ENCODE measurements at places on chromosomes 4 and X. TPM values are rescaled to one million over a fixed set of nuclear protein-coding genes. Genes with fewer than 3 reads are reported as not detected.
A peak's percentile ranks its signal among the peaks of the same experiment; 100 is the strongest.

GRCh38 chrX:49155900-49156837, 6.4 kb upstream of the MAGIX start:
- peak; percentile 88 for DNase-seq

- DNase-seq = no peak
Measured at GRCh38 chrX:151019856-151020255, 36.7 kb downstream of the HMGB3 start.

- no peak for DNase-seq
Measured at GRCh38 chr4:48506716-48507115, 16.7 kb downstream of the ZAR1 start.

HS6ST2 gene
- total RNA-seq = not detected

GSX2 gene
- not detected for total RNA-seq

GRCh38 chr4:111812114-111812513, 333.1 kb upstream of the FAM241A start:
- no peak for DNase-seq

- no peak for DNase-seq
Measured at GRCh38 chrX:106168107-106168506, at the start of gene PWWP3B. Gene PWWP3B (plus strand): TSS chrX:106168305. CDS start chrX:106205433, 37,128 bp downstream.

- no peak for DNase-seq
Measured at GRCh38 chr4:152610131-152610530, 69.7 kb downstream of the TMEM154 start.

DNA sequence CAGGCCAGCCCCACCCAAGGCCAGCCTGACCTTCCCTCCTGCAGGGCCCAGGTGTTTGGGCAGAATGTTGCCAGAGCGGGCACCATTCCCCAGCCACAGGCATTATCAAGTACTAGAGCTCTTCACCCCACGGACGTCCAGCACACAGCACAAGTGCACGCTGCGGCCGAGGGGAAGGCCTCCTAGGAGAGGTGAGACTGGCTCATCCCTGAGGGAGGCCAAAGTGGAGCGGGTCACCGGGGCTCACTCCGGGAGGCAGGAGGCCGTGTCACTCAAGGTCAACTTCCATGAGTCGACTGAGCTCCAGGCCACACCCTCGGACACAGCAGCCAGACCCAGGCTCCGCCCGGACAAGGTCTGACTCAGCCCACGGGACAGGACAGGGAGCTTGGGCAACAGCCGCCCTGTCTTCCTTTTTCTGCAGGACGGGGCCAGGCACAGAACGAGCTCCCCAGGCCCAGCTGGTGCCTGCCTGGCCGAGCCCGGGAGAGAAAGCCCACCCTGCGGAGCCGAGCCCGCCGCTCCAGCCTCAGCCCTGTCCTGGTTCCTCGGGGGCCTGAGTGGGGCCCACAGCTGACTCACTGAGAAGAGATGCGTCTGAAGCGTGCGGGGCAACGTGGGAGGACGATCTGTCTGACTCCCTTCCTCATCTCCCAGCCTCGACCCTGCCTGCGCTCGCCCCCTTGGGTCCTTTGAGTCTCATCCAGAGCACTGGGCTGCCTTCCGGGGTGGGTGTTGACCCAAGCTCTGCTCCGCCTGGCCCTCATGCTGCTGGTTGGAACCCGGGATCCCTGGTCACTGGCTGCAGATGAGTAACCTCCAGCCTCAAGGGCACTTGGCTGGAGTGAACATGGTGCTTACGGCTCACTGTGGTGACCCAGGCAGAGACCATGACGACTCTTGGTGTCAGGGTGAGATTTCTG, 1.6 kb downstream of the SLC49A3 start:
- no peak for DNase-seq

DNA sequence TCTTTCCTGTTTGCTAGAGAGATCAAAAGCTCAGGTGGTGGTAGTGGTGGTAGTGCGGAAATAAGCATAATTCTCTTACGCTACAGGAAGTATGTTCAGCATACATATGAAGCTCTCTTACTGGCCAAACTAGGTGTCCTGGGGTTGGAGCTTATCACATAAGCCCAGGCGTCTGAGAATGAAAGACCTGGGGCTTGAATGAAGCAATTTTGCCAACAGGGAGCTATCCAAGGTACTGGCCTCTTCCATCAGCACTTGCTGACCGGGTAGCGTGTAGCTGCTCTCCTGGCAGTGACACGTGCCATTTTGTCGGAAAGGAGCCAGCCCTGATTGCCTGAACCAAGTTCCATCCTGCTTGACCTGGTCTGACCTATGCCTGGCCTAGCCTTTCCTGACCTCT, 65.9 kb upstream of the HPF1 start:
- DNase-seq = peak; percentile 53

AREG gene
- 53.2 TPM for total RNA-seq

DNA sequence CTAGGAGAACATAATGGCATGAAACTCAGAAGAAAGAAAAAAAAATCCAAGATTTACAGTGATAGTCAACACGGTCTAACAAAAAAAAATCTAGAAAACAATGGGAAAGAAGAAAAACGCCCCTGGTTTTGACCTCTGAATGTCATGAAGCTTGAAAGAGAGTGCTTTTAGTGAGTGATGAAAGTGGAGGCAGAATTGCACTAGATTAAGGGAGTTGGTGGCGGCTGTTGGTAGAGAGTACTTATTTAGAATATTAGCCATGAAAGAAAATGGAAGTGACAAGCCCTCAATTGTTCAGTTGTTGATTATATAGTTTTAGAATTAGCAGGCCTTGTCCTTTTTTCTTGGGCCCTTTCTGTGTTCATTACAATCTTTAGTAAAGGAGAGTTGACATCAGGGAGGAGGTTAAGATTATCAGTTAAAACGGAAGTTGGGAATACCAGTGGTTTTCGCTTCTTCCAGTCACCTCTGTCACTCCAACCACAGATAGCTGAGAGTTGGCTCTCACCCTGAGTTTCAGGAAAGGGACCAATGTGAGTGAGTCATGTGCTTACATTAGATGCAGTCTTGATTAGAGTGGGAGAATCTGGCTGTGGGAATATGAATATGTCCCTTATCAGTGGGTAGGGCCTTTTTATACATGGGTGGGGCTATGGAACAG, 29.7 kb downstream of the EREG start:
- no peak for DNase-seq

DNA sequence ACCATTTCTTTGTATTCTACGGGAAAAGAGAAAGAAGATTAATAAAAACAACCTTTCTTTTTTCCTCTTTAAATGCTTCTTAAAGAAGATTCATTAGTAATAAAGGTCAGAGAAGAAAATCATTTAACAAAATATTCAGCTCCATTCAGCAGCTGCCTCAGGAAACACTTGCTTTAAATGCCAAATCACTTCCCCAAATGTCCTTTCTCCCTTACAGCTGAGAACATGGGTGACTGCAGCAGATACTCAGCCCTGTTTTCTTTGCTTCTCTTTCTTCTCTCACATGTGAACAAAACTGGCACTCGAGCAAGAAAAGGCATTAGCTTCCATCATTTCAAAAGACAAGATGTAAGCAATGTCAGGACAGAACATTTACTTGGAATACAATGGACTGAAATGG, 120.2 kb downstream of the INPP4B start:
- no peak for DNase-seq

KLHL4 gene
- total RNA-seq = not detected

- DNase-seq = no peak
Measured at GRCh38 chr4:1310031-1310795, 20.5 kb downstream of the MAEA start.

TEX13C gene
- not detected for total RNA-seq

DNA sequence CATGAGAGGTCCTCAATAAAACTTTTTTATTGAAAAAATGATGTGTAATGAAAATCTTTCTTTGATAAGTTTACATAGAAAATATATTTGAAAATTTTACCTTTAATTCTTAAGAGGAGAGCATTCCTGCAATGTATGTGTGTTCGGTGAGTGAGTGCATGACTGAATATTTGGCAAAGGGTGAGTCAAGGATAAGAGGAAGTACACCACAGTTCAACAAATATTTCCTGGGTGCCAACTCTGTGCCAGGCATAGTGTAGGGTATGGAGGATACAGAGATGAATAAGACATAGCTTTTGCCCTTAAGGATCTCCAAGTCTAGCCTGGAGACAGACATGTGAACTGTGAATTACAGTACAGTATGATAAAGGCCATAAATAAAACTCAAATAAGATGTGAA, 84.7 kb upstream of the GPR101 start:
- no peak for DNase-seq

DNA sequence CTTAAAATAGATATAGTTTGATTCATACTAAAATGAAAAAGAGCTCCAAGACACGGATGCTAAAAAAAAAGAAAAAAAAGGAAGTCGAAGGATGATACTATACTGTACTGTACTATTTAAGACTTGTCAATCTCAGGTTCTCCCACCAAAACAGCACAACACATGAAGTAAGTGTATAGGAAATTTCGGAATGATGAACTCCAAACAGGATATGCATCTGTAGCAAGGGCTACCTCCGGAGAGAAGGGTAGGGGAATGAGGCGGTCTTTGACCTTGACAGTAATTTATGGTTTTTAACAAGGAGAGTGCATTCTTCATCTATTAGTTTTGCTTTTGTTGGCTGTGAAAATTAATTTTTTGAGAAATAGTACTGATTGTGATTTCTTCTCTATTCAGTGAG, 541 bp upstream of the FIP1L1 start:
- DNase-seq = no peak

MAGEB2 gene
- not detected for total RNA-seq

SSX4B gene
- not detected for total RNA-seq

Measured in CD8-positive, alpha-beta T cell (primary cell).